ENCODE measurements at places on chromosomes 2 and 18.

DNA sequence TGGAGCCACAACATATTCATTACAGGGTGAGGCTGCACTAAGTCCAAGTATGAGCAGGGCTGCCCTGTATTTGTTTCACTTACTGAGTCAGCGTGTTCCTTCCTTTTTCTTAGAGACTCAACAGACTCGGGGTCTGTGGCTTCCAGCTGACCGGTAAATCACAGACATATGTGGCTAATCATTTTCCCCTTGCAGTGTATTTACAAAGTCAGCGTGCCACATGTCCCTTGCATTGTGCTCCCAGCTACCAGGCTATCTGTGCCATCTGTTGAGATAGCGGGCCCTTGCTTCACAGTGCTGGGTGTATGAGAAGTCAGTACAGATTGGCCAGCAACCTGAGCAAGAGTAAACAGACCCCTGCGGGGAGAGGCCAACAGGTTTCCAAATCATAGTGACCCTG is 254.3 kb downstream of the LRRTM1 start:
- no peak for DNase-seq

DNA sequence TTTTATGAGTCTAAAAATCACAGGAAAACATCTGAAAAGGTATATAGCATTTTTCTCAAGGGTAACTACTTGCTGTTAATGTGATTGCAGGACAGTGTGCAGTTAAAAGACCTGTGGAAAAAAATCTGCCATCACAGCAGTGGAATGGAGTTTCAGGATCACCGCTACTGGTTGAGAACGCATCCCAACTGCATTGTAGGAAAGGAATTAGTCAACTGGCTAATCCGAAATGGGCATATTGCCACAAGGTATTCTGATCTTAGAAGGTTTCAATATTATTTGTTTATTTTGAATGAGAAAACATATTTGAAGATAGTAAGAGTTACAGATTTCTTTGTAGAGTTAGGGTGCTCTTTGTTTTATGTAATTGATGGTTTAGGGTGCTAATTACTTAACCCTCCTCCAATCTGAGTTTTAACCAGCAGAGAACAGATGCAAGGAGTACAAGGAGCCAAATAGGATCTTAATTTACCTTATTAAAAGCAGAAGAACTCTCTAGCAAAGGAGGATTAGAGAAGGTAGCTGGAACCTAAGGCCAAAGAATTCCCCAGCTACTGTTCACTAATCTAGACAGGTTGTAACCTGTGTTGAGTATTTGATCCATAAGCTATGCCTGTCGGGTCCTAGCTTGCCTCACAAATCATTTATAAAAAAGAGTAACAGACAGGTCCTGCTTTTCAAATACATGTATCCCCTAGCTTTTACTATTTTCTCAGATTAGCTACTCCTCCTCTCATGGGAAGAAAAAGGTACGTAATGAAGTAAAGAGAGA is 35.0 kb downstream of the PIKFYVE start:
- no peak for DNase-seq

DNA sequence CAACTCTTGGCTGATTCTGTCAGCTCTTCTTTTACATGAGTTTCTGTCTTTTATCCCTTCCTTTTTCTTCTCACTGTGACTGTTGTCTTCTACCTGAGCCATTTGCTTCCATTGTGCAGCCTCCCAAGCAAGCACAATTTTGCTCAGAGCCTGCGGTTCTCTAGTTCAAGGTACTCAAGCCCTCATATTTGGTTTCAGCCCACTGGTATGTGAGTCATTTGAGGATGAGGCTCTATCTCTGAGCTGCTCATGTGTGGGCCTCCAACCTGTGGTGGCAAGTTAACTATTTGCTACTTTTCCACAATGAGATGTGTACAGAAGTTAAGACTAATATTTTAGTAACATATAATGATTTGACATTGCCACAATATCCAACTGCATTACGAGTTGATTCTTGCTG is 183.0 kb downstream of the PHLPP1 start:
- no peak for DNase-seq

- DNase-seq = no peak
Observed at GRCh38 chr2:130843321-130843985, 6.7 kb downstream of the ARHGEF4 start.

GRCh38 chr2:171230176-171230575 is 69.5 kb upstream of the TLK1 start:
- DNase-seq = no peak

GRCh38 chr2:214706986-214707385 is 102.5 kb downstream of the BARD1 start:
- DNase-seq = no peak

GRCh38 chr2:216618785-216619184 is 14.4 kb upstream of the IGFBP2 start:
- no peak for DNase-seq

GRCh38 chr2:236180831-236181453 is 12.8 kb upstream of the GBX2 start:
- no peak for DNase-seq

DNA sequence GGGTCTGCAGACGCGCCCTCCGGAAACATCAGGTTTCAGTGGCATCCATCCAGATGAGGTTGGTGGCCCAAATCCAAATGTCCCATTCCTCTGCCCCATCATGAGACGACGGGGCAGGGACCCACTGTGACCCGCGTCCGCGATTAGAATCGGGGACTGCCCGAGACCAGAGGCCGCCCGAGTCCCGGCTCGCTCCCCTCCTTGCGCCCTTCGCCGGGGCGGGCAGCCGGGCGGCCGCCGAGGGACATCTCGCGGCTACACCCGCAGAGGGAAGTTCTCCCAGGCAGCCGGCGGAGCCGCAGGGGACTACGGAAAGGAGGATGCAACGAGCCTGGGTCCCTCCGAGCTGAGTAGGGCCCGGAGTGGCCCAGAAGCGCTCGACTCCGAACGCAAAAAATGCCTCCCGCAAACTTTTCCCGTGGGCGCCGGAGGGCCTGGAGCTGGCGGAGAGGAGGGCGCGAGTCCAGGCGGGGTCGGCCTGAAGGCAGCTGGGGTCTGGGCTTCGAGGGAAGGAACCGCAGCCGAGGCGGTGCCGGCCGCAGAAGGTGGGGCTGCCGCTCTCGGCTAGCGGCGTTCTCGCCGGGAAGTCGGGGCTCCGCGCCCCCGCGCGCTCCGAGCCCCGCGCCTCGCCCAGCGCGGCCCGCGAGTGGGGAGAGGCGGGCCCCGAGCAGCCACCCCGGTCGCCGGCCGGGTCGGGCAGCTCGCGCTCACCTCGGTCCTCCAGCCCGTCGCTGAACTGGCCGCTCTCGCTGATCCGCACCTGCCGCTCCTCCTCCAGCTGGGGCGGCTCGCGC is 580 bp downstream of the TMEM163 start:
- no peak for DNase-seq

DNA sequence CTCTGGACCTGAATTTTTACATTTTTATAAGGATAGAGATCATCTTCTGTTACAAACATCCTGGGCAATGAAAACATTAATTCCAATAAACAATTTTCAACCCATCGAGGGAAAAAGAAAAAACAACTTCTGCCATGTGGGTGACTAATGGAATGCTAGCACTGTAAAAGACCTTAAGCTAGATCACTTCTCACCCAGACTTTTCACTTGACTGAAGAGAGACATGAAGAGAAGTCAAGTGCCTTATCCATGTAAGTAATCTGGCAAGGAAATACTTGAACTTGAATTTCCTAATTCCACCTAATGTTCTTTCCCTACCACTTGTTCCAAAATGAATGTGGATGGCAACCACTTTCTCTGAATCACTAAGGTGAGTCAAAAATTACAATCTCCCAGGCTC is 98.3 kb upstream of the ACVR1C start:
- no peak for DNase-seq

DNA sequence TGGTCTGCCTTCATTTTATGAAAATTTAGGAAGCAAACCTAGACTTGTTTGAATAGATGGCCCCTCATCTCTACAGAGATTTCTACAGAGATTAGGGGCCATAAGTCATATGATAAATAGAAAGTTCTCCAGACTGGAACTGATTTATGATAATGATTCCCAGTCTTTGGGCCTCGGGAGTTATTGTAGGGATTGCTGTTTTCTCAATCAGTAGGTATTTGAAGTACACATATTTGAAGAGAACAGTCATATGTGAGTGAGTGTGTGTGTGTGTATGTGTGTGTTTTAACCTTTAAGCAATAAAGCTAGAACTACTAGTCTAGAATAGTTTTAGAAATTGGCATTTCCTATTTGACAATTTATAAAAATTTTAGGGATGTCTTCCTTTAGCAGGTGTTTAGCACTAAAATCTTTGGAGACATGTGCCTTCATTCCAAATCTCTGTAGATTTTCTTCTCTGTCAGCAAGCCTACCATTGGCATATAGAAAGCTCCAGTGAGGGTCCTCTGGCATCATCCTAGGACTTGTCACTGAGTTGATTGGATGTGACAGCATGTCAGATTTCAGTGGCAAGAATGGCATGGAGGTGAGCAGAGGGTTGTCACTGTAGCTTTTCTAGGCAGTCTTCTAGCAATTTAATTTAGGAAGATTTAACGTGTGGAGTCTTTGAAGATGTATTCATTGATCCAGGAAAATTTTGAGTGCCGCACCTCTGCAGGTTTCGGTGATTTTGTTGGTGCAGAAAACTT is 71.2 kb downstream of the MYO1B start:
- DNase-seq = no peak

DNA sequence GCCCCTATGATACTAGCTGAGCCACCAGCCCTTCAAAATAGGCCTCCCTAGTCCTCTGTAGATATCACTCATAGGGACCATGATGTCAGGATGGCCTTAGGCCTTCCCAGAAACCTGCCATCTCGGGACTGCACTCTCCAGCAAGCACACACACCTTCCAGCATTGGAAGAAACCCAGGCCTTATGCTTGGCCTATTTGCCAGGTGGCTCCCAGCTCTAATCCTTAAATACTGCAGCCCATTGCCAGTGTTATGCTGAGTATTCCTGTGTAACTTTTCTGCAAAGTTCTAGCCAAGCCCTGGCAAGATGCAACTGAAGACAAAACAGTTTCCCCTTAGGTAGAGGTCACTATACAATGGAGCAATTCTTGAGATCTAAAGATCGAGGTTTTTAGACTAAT is 316.5 kb downstream of the SETBP1 start:
- no peak for DNase-seq

DNA sequence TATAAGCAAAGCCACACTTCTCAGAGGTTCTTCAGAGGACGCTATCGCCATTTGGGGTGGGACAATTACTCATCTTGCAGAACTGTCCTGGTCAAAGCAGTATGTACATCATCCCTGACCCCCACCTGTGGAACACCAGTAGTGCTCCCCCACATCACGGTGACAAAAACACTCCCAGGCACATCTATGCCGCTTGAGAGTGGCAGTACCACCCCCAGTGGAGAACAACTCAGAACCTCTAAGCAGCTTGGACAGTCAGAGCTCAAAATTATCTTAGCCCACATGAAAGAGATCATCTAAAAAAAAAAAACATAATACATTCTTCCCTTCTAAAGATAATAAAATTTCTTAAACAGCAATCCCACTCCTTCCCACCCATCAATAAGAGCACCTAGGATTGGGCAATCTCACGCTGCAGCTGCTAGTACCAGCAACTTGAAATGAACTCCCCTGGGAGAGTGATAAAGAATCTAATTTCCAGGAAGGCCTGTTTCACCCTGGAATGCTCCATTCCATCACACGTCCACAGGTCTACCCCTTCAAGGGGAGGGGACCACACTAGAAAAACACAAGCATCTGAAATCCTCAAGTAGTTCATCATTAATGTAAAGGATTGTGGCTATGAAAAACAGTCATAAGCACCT is 31.7 kb downstream of the LRP2 start:
- no peak for DNase-seq

DNA sequence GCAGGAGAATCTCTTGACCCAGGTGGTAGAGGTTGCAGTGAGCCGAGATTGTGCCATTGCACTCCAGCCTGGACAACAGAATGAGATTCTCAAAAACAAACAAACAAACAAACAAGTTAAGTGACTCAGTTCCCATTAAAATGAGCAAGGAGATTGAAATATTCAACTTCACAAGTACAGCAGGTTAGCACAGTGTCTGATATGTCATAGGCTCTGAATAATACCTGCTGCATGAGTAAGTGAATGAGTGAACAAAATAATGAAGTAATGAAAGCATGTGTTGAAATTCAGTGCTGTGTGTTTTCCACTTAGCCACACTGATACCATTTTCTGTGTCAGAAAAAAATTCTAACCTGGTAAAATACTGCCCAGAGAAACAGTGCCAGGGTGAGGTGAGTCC is 41.9 kb upstream of the SETBP1 start:
- DNase-seq = no peak

- DNase-seq = no peak
Observed at GRCh38 chr2:227154986-227155774, 8.8 kb downstream of the COL4A4 start.

GRCh38 chr2:184793176-184793575 is 194.8 kb downstream of the ZNF804A start:
- no peak for DNase-seq

- no peak for DNase-seq
Observed at GRCh38 chr18:48227206-48227605, 182.0 kb downstream of the ZBTB7C start.

DNA sequence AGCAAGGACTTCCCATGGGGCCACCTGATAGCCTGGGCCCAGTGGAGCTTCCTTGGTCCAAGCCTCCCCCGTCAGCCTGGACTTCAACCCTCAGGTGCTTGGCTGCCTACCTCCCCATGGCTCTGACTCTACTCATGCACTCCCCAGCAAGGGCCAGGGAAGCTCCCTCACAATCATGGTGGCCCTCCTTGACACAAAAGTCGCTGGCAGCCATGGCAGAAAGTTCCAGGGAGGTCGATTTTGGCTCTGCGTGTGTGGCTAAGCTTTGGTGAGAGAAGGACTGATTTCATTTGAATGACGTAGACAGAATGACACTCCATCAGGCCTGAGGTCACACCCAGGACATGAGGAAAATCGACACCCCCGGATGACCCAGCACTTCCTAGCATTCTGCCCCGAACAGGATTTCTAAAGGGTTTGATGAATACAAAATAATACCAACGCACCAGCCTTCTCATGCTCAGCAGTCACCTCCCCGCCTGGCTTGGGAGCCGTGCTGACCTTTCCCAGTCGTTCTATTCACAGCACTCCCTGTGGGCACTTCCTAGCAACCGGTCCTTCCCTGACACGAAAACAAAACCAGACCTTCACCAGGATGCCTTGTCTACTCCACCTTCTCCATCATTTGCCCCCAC is 52.7 kb downstream of the LBH start:
- DNase-seq = no peak

- DNase-seq = no peak
Observed at GRCh38 chr18:936941-937340, 32.3 kb downstream of the ADCYAP1 start.

DNA sequence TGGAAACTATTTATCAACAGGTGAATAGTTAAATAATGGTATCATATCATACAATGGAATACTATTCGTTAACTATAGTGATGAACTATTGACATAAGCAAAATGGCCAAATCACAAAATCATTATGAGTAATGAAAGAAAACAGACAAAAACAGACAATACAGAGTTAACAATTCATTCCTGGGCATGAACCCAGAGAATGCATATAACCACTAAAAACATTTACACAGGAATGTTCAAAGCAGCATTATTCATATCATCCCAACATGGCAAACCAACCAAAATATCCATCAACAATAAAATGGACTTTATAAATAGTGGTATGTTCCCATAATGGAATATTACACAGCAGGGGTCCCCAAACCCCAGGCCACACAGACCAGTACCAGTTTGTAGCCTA is 131.2 kb upstream of the CYP1B1 start:
- no peak for DNase-seq

- DNase-seq = no peak
Observed at GRCh38 chr2:4549666-4550210, 846.4 kb downstream of the DCDC2C start.
